AG09309 (cell line): ENCODE measurements at places on chromosomes 12 and 14.
A peak's percentile ranks its signal among the peaks of the same experiment; 100 is the strongest.

GRCh38 chr12:78315028-78315427, 484.3 kb downstream of the NAV3 start:
- no peak for DNase-seq

DNA sequence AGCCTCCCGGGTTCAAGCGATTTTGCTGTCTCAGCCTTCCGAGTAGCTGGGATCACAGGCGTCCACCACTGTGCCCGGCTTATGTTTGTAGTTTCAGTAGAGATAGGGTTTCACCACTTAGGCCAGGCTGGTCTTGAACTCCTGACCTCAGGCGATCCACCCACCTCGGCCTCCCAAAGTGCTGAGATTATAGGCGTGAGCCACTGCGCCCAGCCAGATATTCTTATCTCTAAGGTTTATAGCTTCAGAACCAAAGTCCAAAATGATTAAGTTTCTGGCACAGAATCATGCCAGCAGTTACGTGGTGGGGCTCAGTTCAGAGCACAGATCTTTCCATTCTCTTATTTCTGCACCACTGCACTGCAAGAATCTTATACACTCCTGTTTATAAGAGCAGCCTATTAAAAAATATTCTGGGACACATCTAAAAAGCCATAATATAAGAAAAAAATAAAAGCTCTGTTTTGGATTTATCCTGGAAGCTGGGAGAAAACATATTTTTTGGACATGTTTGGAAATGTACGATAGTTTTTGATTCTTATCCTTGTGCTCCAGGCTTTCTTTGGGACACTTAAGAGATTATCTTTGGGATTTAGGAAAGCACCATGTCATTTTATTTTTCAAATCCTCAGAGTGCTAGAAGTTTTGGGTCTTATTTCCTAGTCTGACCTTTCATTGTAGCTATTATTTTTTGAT, 129.6 kb downstream of the LMNTD1 start:
- no peak for DNase-seq

- DNase-seq: no peak
Measured at GRCh38 chr12:79601908-79602307, 88.9 kb downstream of the PAWR start.

DNA sequence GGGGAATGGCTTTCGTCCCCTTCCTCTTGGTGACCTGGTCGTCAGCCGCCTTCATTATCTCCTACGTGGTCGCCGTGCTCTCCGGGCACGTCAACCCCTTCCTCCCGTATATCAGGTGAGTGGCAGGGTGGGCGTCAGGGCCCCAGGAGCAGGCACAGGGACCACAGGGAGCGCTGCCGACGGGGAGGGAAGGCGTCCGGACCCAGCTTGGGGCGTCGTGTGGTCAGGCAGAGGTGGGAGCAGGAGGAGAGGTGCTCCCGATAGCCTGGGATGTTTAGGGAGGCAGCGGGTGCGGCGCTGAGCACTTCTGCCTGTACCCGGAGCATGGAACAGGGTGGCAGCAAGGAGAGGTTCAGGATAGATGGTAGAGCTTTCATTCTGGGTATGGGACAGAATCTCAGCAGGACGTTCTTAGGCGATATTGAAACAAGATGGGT, 444 bp downstream of the DRAM1 start:
- DNase-seq: no peak

GRCh38 chr12:111503116-111503515, 96.0 kb downstream of the ATXN2 start:
- DNase-seq: no peak

DNA sequence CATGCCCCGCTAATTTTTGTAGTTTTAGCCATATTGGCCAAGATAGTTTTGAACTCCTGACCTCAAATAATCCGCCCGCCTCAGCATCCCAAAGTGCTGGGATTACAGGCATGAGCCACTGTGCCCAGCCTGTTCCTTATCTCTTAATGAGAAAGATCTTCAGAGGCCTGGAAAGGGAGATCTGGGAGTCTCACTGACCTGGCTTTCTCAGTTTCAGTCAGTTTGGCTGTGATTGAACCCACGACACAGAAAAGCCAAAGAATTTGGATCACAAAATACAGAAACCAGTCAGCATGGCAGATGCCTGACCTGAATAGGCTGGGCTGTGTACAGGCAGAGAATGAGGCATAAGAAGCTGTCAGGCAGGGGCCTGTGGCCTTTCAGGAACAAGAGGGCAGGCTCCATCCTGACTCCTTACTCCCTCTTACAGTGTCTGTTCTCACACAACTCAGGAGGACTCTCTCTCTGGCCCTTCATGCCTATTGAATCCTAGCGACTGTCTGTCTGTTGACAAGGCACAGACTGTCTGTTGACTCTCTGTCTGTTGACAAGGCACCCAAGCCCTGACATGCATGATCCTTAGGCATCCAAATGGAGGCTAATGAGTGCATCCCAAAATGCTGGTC, 366.5 kb upstream of the CCDC196 start:
- no peak for DNase-seq

- no peak for DNase-seq
Measured at GRCh38 chr14:66152747-66153146, 333.4 kb upstream of the CCDC196 start.

DNA sequence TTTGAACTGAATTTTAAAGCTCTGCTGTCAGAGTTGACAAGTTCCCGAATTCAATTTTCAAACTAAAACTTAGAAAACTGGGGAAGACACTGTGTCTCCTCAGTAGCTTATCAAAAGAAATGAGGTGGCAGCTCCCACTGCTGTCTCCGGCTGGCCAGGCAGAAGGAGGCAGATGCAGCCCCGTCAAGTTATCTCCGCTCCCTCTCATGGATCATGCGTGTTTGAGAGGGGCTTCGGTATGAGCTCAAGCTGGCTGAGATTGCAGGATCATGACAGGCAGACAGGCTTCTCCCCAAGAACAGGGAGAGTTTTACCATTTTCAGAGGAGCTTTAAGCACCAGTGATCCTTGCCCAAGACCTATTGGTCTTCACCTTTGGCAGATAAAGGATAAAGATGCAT, 88.8 kb downstream of the NEDD1 start:
- DNase-seq: no peak

GRCh38 chr12:43407816-43408645, 144.0 kb downstream of the ADAMTS20 start:
- DNase-seq: peak; percentile 45

DNA sequence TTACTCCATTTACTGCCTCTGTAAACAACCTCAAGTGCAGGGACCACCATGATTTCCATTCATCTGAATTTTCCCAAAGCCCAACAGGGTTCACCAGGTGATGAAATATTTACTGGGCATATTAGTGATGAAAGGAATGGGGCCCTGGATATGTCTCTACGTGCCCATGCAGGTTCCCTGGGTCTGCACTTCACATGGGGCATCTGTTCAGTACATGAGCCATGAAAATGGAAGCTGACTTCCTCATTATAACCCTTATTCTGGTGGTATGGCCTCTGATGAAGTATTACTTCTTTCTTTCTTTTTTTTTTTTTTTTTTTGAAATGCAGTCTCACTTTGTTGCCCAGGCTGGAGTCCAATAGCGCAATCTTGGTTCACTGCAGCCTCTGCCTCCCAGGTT, 26.5 kb upstream of the CORO1C start:
- no peak for DNase-seq

GRCh38 chr14:32217301-32217700, 14.2 kb upstream of the RNU6-8 start:
- DNase-seq: no peak

DNA sequence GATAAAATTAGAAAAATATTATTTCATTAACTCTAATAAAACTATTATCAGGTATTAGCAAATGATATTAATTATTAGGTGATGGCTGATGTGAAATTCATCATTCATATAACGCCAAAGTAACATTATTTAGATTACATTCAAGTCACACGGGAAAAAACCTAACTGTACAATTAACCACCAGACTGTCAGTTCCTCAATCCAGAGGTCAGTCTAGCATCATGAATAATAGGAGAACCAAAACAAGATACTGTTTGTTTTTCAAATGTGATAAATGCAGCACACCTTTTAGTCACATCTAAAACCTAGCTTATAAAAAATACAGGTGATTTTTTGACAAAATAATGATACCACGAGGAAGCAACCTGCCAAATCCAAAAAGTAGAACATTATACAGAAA, 19.6 kb downstream of the SENP1 start:
- no peak for DNase-seq

GRCh38 chr12:119840582-119840981, 36.5 kb downstream of the CIT start:
- DNase-seq: no peak

DNA sequence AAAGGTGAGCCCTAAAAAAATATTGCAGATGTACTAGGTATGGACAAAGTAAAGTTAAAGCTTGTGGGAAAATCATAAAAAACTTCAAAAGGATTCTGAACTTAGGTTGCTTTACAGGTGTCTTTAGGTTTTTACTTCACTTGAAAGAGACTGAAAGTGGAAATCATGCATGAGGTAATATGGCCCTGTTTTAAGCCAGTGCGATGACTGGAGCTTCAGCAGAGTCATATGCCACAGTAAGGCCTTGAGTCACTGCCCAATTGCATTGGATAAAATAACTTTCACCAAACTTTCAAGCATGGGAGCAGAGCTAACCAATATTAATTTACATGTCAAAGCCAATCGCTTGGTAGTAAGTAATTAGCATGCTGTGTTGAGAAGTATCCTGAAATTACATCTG, 63.9 kb upstream of the TMEM260 start:
- DNase-seq: no peak

DNA sequence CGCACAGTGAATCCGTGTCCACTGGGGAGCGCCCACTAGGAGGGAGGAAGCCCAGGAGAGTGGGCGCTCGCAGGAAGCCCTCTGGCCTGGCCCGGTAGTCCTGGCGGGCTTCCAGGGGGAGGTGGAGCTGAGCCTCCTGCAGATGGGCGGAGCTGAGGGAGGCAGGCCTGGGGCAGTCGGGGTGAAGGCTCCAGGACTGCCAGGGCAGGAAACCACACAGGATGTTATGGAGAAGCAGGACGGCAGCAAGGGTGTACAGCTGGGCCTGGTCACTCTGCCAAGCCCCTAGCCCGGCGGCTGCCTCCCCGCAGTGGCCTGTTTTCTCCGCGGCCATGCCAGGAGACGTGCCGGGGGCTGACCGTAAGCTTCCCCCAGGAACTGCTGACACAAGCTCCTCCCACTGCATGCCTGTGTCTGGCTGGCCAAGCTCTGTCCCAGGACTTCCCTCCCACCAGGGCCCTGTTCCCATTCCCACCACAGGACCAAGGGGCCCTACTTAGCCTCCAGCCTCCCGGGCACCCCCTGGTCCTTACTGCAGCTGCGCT, 143.4 kb upstream of the C14orf180 start:
- no peak for DNase-seq

GRCh38 chr12:24728366-24728765, 220.5 kb downstream of the BCAT1 start:
- peak; percentile 14 for DNase-seq

- DNase-seq: no peak
Measured at GRCh38 chr12:46981622-46982021, 97.8 kb upstream of the PCED1B start.

- DNase-seq: no peak
Measured at GRCh38 chr14:99037777-99038430, 234.1 kb downstream of the BCL11B start.

DNA sequence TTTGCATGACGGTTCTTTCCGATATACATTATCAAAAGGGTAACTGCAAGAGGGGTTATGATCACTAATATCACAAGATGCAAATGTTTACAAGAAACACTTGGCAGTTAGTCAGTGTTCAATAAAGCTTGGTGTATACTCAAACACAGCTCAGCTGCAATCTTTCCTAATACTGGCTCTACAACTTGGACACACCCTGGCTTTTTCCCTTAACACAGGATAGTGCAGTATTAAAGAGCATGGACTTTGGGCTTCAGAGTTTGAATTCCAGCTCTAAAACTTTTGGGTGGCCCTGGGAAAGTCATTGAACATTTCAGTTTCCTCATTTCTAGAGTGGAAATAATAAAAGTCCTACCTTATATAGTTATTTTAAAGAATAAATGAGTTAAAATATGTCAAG, 107.0 kb downstream of the HECTD4 start:
- DNase-seq: no peak

- no peak for DNase-seq
Measured at GRCh38 chr14:33457021-33457420, 493.9 kb downstream of the EGLN3 start.
